ENCODE measurements at places on chromosomes 11 and 22. TPM values are rescaled to one million over a fixed set of nuclear protein-coding genes. Genes with fewer than 3 reads are reported as not detected.

DNA sequence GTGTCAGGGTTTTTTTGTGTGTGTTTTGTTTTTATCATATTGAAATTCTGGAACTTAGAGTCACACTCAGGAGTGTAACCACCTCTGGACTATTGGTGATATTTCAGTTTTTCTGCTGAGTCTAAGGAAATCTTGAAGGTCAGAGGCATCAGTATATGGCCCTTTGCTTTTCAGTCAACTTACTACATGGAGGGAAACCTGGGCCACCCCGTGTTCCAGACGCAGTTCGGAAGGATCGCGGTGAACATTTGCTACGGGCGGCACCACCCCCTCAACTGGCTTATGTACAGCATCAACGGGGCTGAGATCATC lies 19.9 kb downstream of the UPB1 start:
- no peak for DNase-seq

DNA sequence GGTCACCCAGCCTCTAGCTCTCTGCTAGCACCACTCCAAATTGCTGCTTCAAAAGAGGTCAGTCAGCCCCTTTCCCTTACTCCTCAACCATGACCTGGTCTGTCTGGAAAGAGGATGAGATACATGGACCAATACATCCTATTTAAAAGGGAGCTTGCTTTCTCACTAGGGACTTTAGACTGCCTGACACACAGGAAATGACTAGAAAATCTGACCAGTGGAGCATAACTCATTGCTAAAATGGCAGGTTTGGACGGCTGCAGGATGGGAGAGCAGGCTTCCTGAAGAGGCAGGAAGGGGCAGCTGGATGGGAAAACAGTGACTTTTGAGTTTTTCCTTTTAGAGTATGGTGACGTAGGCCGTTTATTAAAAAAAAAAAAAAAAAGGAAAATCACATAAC lies 25.3 kb downstream of the STIM1 start:
- DNase-seq, result no peak

The CASP1 gene
- total RNA-seq, result 41.8 TPM

The HEPN1 gene
- total RNA-seq, result not detected

The NLRP14 gene
- total RNA-seq, result 0.14 TPM

The ESAM gene
- total RNA-seq, result 8.6 TPM

- DNase-seq, result no peak
These were observed 146.2 kb downstream of the ARHGAP42 start for GRCh38 chr11:100833276-100833675.

DNA sequence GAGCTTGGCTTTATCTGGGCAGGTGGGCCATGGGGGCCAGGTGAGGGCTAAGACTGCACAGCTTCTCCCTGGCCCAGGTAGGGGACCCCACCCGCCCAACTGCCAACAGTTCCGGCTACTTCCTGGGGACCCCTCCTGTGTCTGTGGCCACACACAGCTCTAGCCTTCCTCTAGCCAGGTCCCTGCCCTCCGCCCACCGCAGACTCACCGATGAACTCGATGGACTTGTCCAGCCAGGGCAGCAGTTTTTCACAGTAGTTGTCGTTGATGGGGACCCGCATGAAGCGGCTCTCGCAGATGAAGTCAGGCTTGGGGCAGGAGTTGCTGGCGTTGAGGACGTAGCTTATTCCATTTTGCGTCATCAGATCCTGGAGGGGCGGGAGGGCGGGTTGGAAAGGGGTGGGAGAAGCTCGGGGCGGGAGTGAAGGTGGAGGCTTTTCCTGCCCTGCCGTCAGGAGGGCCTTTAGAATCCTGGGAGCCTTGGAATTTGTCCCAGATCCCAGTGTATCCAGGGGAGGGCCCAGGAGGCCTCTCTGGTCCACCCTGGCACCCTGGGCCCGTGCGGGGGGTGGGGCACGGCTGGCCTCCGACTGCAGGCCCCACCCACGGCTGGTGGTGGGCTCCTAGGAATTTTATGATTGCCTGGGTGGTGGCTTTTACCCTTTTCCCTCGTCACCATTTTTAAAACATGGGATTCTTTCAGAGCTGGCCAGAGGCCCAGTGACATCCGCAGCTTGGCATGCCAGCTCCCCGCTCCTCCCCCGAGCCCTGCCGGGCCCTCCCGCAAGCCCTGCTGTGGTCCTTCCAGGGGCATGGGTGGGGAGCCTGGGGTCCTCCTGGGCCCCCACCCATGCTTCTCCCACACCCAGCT lies 13.9 kb downstream of the DUSP8 start:
- DNase-seq, result peak; percentile 49

GRCh38 chr22:44218071-44218470 lies 37.3 kb downstream of the PARVG start:
- no peak for DNase-seq
